ENCODE measurements at places on chromosomes 12 and 14. TPM values are rescaled to one million over a fixed set of nuclear protein-coding genes. Genes with fewer than 3 reads are reported as not detected.

DNA sequence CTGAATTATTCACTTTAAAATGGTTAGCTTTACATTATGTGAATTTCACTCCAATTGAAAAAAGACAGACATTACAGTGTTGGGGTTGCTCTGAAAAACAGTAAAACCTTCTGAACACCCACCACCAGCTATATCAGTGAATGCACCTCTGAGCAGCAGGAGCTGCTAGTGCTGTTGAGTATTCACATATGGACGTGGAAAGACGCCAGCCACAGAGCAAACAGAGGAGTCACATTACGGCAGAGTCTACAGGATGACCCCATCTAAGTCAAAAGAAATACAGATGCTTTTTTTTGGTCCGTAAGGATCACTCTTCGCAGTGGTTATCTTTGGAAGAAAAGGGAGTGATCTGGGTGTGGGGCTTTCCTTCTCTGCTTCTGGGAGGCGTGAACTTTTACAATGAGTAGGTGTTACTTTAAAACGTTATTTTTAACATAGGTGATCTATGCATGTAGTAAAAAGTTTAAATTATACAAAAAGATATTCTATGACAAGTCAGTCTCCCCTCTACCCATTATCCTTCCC is 4.5 kb downstream of the HVCN1 start:
- no peak for DNase-seq

Gene SLIRP
- total RNA-seq, result 198 TPM

GRCh38 chr12:3150931-3151835 is 74.0 kb downstream of the TSPAN9 start:
- no peak for DNase-seq

- no peak for DNase-seq
Measured at GRCh38 chr14:53004976-53005375, 54.1 kb upstream of the FERMT2 start.

DNA sequence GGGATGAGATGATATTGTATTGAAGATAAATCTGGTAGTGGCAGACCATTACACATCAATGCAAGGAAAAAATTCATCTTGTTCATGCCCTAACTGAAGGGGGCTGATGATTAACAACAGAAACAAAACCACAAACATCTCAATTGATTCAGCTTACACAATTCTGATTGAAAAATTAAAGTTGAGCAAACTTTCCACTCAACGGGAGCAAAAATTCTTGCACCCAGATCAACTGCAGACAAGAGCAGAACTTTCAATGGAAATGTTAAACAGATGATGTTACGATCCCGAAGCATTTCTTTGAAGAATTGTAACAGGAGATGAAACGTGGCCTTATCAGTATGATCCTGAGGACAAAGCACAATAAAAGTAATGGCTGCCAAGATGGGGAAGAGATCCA is 172.4 kb upstream of the SOX5 start:
- no peak for DNase-seq

Gene PA2G4
- total RNA-seq, result 277 TPM

DNA sequence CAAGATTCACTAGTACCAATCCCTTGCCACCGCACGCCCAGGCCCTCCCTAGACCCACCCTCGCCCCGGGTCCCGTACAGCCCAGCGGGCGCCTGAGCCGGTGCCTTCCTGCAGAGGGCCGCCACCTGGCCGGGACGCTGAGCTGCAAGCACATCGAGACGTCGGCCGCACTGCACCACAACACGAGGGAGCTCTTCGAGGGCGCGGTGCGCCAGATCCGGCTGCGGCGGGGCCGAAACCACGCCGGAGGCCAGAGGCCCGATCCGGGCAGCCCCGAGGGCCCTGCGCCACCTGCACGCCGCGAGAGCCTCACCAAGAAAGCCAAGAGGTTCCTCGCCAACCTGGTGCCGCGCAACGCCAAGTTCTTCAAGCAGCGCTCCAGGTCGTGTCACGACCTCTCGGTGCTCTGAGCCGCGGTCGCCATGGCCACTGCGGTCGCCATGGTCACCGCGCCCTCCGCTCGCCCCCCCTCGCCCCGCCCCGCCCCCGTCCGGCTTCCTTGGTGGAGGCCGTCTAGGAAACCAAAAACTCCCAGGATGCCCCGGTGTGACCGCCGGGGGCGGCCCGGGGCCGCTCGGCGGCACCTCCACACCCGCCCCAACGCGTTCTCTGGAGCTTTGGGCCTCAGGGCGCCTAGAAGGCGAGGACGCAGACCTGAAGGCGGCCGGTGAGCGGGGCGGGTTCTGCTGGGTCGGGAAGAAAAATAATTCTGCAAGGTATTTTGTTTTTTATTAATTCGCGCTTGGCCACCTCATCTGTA is 3.7 kb downstream of the REM2 start:
- peak; percentile 45 for DNase-seq

GRCh38 chr14:75844486-75844885 is 137.3 kb downstream of the TGFB3 start:
- DNase-seq, result no peak

GRCh38 chr12:7271893-7272514 is 31.9 kb upstream of the ACSM4 start:
- DNase-seq, result no peak

Gene ATP2A2
- 133 TPM for total RNA-seq

Measured in GM12878 (cell line).